SK-N-SH treated with all-trans-retinoic acid at 6 μM for 48 hours (cell line): ENCODE measurements at places on chromosomes 7 and 10.

GRCh38 chr10:53253221-53253620 lies 480.6 kb upstream of the MBL2 start:
- no peak for ATAC-seq

DNA sequence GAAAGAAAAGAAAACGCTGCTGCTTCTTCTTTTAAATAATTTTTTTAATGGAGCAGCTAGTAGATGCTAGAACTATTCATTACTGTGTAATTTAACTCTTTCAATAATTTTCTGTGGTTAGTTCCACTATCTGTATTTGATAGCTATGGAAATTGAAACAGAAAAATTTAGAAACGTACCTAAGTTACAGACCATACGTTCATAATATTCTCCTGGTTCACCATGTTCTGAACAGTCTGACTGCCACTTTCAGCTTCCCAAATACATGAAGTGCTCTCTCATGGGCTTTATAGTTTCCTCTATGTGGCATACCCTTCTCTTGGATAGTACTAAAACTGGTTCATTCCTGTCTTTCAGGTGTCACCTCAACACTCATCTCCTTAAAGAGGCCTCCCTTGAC lies 508.0 kb downstream of the MDFIC start:
- no peak for ATAC-seq

DNA sequence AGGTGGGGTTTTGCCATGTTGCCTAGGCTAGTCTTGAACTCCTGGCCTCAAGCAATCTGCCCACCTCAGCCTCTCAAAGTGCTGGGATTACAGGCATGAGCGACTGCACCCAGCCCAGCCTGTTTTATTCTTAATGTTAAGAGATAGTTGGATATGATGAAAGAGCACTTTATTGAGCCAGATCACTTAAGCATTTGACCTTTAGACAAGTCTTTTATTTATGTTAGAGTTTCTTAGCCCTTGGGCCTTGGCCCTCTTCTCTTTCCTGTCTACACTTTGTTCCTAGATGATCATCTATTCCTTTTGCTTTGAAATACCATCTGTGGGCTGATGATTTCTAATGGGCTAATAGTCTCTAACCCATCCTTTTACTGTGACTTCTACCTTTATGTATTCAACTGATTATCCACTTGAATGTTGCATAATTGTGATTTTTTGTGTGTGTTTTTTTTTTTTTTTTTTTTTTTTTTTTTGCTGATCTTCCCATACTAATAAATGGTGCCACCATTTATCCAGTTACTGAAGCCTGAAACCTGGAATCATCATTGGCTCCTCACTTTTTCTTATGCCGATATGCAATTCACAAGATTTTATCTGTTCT lies 34.8 kb downstream of the BTRC start:
- ATAC-seq: no peak

DNA sequence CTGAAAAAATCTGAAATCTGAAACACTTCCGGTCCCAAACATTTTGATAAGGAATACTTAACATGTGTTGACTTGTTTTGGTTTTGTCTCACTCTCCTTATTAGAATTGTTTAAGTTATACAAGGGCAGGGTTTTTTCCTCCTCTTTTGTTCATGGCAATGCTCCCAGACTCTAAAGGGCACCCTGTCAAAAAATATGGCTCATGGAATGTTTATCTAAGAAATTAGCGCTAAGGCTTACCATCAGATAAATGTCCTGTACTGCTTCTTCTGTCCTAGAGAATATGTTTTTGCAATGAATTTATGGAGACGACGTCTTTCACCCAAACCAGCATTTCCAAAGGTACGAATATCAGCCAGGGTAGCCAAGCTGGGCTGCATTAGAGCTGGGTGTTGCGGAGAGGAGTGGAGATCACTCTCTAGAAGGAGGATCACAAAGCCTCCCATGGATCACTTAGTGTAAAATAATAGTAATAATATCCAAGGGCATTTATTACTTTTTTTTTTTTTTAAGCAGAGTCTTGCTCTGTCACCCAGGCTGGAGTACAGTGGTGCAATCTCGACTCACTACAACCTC lies 46.8 kb downstream of the ERLIN1 start:
- peak; percentile 53; the same call in 2 of the 3 replicates for ATAC-seq

- no peak for ATAC-seq
These were observed 38.1 kb upstream of the FAM20C start for GRCh38 chr7:154096-154799.

DNA sequence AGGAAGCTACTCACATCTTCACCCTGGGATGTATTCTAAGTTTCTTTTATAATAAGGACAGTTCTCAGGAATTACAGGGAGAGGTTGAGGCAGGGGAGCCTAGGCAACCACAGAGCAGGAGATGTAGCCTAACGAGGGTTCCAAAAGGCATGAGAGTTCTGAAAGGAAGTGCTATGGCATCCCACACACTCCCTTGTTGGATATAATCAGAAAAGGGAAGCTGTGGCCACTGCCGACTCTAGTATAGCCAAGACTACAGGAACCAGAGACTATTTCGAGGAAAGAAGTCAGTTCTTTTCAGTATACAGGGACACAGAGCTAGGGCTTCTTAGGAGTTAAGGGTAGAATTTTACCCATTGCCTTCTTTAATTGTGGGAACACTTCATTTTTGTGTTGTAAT lies 11.0 kb downstream of the PRR15 start:
- no peak for ATAC-seq

- ATAC-seq: no peak
These were observed 118.4 kb upstream of the CACUL1 start for GRCh38 chr10:118873091-118873737.

DNA sequence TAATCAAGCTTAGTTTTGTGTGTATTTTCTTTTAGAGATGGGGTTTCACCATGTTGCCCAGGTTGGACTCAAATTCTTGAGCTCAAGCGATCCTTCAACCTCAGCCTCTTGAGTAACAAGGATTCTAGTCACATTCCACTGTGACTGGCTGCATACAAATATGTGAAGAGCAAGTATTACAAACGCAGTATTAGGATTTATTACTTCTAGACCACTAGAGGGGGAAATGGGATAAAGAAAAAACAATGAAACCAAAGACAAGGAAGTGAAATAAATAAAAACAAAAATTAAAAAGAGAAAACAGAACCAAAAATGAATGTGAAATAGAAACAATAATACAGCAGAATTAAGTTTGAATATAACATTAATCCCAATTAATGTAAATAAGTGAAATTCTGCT lies 308.7 kb downstream of the ANKRD30A start:
- no peak for ATAC-seq

GRCh38 chr7:157301610-157302120 lies 35.1 kb upstream of the DNAJB6 start:
- no peak for ATAC-seq

- ATAC-seq: peak; percentile 14
These were observed 208.5 kb downstream of the TRIL start for GRCh38 chr7:28749638-28750037.

- ATAC-seq: peak; percentile 88
These were observed 196.9 kb upstream of the RHOBTB1 start for GRCh38 chr10:61140765-61141392.

GRCh38 chr10:90413196-90413595 lies 444.6 kb downstream of the HTR7 start:
- no peak for ATAC-seq

DNA sequence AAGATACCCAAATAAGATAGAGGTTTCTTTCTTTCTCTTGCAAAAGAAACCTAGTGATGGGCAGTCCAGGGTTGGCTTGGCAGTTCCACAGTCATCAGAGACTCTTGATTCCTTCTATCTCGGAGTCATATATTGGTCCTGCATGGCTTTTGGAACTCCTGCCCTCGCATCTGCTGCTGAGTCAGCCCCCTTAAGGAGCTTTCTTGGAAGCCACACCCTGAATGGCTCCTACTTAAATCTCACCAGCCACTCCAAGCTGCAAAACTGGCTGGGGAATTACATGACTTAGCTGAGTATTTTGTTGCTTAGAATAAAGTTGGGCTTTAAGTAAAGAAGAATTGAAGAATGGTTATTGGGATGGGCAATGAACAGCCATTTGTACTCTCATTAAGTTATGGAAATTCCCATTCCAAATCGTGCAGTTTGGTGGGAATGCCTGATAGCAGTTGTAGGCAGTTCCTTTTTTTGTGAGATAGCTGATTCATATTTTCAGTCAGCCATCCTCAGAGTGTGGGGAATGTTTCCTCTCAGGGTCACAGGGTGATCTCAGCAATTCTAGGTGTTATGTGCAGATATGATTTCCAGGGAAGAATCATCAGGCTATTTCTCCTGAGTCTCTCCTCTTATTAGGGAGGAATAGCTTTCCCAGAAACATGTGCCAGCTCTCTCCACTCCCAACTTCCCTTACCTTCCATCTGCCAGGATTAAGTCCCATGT lies 209.9 kb downstream of the BBS9 start:
- ATAC-seq: no peak
